ENCODE measurements at places on chromosomes 6 and 20.

- no peak for DNase-seq
Observed at GRCh38 chr6:53048431-53049195, 16.6 kb upstream of the FBXO9 start.

DNA sequence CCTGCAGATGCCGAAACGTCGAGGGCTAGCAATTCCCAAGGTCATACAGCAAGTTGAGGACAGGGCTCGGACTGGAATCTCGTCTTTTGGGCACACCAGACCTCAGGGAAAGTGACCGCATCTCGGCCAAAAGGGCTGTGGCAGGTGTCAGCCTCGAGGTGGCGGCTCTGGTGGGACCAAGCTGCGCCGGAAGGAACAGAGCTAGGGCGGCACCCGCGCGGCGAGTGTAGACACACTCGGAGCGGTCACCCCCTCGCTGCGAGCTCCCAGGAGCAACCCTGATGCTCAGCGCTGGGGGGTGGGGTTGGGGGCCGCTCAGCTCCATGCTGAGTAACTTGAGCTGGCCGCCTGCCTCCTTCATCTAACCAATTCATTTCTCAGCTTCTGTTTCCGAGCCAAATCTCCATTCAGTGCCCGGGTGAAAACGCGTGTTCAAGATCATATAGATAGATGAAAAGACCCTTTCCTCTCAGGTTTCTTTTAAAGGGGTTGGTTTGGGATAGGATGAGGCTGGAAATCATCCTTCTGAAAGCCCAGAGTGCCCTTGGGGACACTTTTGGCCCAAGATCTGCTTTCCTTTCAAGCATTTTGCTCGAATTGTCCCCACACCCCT, 2.2 kb upstream of the TUBB2B start:
- no peak for DNase-seq

DNA sequence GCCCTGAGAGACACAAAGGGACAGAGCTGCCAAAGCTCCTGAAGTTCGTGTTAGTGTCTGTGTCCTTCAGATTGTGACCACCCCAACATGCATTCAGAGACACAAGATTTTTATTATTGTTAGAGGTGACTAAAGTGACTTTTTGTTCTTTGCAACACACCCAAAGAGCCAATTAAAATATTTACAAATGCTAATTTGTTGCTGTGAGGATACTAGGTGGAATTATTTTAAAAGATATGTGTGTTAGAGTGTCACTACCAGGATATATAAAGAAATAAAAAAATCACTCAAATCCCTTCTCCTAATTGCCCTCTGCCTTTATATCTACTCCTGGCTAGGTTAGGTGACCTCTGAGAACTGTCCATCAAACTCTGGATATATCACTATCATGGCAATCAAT, 160.7 kb downstream of the GRIK2 start:
- no peak for DNase-seq

DNA sequence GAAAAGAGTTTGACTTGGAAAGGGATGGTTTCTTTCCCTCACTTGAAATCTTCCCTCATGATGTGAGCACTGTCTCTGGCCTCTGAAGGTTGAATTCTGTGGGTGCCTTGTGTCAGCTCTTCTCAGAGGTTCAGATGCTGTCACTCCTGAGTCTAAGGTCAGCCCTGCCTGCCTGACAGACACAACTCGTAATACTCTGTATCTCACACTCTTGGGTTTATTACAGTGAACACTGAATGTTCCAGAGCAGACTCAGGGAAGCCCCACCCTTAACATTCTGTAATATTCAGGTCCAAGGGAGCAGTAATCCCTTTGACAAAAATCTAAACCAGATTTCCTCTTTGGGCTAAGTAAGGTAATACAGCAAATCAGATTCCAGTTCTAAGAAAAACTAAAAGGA, 837.8 kb downstream of the QKI start:
- DNase-seq = no peak

DNA sequence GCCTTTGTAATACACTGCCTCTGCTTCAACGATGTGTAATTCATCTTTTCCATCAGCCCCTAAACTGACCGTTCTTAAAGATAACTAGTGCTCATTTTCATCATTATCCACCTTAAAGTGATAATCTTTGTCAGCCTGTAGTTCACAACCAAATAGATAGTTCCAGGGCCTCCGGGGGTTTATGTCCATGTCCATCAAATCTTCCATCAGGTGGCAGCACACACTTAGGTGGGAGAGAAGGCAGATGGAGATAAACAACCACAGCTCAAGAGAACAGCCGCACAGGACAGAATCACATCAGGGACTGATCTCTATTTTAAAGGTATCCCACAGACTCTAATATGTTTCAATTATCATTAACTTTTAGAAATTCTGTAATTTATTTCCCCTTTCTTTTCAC, 90.9 kb downstream of the LMBRD1 start:
- no peak for DNase-seq

DNA sequence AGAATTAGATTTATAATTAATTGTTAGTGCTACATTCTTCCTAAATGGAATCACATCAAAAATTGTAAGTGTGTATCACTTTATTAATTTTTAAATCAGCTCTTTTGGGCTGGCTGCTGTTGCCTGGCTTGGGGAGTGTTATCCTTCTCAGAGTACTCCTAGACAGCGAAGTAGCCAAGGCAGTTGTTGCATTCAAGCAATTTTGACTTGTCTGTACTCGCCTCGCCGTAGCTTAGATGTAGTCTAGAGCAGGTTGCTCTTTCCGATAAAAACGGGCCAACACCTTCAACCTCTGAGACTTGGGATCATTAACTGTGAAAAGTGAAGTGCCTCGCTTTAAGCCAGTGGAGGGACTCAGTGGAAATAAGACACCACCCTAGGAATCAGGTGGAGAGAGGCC, 151.3 kb downstream of the FARS2 start:
- no peak for DNase-seq

- no peak for DNase-seq
Observed at GRCh38 chr6:6091608-6092002, 84.9 kb upstream of the NRN1 start.

DNA sequence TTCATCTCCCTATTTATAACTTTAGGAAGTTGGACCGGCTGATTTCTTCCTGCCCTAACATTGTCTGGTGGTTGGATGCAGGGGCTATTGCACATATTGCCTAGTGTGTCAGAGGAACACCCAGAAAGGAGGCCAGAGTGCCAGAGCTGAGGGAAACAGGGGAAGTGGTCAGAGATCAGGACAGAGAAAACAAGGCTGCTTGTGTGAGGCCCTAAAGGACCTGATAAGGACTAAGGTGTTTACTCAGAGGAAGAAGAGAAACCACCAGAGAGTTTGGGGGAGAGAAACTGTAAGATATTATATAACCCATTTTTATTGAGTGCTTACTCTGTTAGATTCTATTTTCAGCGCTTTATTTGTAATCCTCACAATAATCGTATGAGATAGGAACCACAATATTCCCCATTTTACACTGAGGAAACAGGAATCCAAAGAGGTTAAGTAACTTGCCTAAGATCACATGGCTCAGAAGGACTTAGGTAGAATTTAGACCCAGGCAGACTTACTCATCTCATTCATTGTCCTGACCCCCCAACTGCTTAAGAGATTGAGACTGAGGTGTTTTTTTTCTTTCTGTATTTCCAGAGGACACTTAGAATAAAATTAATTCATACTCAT, 54.0 kb upstream of the REV3L start:
- no peak for DNase-seq

DNA sequence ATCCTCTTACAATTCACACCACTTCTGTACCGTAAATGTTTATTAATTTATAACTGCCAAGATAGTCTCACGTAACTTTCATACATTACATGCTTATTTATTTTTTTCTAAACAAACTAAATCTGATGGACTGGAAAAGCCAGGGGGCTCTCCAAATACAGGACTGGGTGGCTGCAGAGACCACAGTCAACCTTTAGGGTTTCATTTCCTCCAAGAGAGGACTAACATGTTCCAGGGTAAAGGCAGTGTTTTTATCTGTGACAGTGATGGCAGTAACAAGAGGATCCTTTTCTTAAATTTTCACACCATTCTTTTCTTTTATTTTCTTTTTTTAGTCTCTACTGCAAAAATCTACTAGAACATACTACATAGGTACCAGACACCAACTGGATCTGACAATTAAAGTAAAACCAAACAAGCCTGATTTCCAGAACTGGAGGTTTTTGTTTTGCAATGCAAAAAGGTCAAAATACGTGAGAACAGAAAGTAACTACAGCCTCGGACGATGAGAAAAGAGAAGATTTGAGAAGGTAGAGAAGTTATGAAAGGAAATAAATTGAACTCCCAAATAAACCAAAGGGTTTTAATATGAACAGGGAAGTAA, 1.2 kb downstream of the LMBRD1 start:
- no peak for DNase-seq

All from D341Med (cell line).